Activated CD4-positive, alpha-beta T cell treated with anti-CD3 and anti-CD28 coated beads for 48 hours (primary cell): ENCODE measurements at places on chromosomes 7 and 10.

DNA sequence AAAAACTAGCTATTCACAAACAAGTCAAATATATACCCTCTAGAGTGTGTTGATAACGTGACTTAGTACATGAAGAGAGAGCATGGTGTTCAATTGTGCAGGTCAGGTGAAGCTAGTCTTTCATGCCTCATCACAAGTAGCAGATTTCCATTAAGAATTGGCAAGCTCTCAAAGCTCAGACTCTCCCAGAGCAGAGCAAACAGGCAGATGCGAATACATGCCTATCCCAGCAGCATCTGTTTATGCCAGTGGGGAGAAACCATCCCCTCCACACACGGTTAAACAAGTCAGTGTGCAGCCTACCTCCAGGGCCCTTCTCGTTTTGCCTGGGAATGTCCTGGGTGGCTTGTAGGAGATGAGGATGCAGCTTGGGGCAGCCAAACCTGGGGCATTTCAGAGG lies 532.5 kb upstream of the C7orf33 start:
- DNase-seq, result no peak

DNA sequence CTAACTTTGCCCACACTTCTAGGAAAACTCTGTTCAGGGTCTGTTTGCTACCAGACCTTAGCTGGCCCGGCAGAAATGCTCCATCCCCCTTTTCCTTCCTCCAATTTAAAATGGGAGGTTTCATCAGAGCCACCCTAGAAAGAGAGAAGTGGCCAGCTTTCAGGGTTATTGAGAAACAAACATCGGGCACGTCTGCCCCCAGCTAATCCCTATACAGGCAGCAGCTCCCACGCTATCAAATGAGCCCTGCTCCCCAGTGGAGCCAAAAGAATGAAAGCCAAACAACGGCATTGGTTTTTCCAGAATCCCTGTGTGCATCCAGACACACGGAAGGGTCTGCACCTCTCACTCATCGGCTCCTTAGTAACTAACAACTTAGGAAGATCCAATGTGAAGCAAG lies 132.5 kb downstream of the GRID1 start:
- no peak for DNase-seq

- DNase-seq, result no peak
These were observed 98.2 kb downstream of the MAPK8 start for GRCh38 chr10:48404646-48405045.

DNA sequence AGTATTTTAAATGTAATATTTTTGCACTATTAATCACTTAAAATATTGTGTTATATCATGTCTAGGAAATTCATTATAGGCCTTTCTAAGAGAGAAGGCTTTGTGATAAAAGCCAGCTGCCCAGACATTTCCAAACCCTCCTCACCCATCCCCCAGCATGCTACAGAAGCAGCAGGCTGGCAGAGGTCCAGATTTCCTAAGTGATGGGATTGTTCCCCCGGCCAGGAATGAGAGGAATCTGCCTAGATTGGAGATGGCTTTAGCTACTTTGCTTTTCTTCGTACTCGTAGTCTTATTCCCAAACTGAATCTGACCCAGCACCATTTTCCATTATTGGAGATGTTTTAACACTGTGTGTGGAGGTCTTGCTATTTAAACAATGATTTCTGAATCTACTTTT lies 29.4 kb downstream of the CDK14 start:
- DNase-seq, result no peak

DNA sequence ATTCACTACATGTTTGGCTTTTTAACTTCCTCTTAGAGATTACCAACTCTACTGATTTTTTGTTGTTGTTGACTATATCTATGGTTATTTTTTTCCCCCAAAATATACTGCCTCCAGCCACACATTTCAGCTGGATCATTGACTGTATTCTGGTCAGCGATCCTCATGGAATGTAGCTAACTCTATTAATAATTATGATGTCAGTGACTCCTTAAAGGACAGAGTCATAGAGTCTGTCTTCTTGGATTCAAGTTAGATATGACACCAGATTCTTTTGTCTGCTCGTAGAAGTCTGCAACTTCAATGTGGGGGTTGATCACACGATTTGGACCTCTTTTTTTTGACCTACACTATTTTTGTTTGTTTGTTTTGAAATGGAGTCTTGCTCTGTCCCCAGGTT lies 33.2 kb downstream of the UBN2 start:
- DNase-seq, result no peak

DNA sequence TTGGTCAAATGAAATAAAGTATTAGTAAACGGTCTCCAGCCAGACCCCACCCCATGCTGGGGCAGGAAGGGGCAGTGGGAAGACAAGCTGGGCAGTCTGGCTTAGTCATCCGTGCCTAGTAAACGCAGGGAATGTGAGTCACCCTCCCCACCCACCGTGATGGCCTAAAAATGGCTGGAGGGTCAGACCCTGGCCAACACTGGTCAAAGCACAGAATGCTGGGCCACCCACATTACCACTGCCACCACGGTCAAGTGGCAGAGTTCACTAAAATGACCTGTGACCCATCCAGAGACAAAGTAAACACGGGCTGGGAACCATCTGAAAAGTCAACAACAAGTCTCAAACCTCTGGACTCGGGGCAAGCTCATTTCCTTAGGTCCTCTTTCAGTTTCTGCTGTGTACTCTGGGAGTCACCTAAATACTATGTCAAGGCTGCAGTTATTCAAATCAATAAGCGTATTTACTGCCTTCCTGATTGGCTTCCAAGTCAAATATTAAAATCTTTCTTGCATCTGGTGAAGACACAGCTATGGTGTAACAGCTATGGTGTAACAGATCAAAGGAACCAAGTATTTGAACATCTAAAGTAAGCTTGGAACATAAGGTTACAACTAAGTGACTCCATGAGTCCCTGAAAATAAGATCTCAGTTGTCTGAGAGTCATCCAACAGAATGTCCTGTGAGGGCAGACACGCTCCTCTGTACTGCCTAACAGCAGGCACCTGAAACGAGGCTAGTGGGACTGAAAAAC lies 3.0 kb downstream of the ZFAND2A start:
- DNase-seq, result no peak

DNA sequence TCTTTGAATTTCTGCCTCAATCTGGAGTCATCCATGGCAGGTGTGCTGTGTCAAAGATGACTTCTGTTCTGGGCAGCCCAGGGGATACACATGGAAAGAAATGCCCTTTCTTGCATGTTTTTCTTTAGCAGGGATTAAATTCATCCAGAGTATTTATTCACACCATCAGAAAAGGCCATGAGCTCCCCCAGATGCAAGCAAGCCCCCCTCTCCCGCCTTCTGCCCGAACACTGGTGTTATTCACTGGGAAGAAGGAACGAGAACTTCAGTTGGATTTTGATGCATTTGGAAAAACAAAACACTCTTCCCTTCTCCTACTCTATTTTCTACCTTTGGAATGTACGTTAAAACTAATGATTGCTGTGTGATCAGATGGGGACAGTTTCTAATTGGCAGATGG lies 1.4 kb downstream of the PLPP4 start:
- no peak for DNase-seq

DNA sequence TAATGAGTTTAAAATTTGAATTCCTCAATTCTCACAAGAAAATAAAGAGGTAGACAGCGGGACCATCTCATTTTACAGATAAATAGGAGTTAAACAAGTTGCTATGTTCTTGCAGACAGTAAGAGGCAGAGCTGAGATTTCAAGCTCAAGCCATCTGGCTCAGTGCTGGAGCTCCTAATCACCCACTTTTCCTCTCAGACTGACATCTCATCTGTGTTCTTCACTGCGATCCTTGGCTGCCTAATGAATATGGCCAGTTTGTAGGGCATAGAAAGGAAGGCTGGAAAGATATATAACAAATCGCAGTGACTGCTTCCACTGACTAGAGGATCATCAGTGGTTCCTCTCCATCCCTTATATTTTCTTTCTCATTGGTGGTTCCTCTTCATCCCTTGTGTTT lies 151.2 kb downstream of the MPP7 start:
- DNase-seq, result no peak

GRCh38 chr10:62689712-62690111 lies 114.8 kb upstream of the ADO start:
- DNase-seq, result no peak

GRCh38 chr10:133528845-133529575 lies 1.8 kb downstream of the CYP2E1 start:
- DNase-seq, result no peak

GRCh38 chr10:21355591-21356011 lies 169.9 kb downstream of the SKIDA1 start:
- DNase-seq, result no peak

DNA sequence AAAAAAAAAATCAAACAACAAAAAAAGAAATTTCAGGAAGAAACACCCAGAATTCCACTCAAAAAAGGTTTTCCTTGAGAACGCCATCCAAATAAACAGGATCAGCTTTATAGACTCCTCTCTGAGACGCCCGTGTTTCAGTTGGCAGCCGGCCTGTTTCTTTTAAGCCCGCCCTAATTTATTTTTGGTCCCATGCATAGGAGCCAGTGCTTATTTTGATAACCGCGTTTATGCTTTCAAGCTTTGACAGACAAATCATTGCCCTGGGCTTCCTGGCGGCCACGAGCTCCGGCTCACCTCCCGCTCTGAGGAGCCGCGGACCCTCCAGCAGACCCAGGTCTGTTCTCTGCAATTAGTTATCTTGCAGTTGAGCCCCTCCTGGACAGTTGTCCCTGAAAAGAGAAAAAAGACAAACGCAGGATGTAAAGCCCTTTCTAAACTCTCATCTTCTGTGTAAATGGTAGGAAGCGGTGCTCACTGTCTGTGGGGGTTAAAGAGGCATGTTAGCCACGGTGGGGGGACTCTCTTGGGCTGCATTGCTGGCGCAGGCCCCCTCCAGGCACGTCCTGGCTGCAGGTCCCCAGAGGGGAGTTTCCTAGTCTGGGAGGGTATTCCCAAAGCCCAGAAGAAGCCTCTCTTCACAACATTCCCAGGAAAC lies 22.2 kb upstream of the UNCX start:
- DNase-seq, result no peak

GRCh38 chr10:116270771-116271592 lies 2.0 kb downstream of the GFRA1 start:
- peak; percentile 3 for DNase-seq

- DNase-seq, result no peak
These were observed 19.4 kb downstream of the SPAM1 start for GRCh38 chr7:123944395-123944794.

- DNase-seq, result no peak
These were observed 30.7 kb upstream of the TRIL start for GRCh38 chr7:28988810-28989209.

- peak; percentile 49 for DNase-seq
These were observed 61.0 kb downstream of the MPP7 start for GRCh38 chr10:28241741-28242399.

DNA sequence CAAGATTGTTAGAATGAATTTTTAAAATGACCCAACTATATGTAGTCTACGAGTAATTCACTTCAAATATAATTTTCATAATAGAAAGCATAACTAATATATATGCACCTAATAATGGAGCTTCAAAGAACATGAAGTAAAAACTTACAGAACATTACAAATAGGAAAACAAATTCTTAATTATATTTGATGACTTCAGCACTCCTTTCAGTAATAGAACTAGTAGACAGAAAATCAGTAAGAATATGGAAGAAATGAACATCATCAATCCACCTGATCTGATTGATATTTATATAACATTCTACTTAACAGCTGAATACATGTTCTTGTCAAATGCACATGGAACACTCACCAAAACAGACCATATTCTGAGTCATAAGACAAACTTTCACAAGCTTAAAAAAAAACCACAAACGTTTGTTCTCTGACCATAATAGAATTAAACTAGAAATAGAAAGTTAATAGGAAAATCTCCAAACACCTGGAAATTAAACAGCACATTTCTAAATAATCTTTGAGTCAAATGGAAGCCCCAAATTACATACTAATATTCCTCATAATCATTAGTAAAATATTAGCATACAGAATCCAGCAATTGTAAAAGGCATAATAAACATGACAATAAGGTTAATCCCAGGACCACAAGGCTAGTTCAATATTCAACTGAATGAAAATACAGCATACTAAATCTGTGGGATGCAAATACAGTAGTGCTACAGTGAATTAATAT lies 48.0 kb downstream of the BRAF start:
- no peak for DNase-seq

DNA sequence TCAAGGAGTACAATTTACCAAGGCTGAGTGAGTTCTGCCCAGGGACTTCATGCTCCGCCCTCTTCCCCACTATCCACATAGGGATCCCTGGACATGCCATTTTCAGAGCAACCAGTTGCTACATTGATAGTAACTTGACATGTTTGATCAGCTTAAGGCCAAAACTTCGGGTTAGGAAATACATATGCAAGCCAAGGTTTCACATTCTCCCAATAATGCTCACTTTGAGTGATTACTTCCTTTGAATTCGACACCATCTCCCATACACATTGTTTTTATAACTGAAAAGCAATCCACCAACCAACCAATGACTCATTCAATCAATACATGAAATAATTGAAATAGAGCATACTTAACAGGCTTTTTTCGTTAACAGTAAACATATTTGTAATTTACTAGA lies 137.9 kb downstream of the GLI3 start:
- DNase-seq, result no peak

DNA sequence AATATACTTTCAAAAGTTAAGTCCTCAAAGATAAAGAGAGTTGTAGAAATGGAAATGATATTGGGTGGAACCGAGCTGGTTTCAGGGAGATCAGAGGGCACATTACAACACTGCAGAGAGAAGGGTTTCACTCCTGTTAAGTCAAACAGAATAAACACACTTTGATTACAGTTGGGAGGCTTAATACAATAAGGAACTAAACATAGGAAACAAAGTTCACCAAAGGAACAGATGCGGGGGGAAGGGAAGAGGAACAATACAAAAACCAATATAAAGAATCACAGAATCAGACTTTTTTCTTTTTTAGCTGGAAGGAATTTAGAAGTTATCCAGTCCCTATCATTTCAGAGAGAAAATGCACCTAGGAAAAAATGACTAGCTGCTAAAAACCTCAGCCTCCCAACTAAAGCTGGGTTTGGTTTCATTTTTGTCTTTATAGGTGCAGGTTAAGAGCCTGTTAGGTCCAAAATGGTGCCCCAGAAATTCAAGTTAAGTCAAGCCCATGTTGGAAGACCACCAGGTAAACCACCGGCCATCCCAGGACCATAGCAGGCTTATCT lies 81.9 kb downstream of the DNMBP start:
- no peak for DNase-seq

- peak; percentile 81 for DNase-seq
These were observed 690 bp downstream of the SEPTIN7 start for GRCh38 chr7:35801392-35802101.

DNA sequence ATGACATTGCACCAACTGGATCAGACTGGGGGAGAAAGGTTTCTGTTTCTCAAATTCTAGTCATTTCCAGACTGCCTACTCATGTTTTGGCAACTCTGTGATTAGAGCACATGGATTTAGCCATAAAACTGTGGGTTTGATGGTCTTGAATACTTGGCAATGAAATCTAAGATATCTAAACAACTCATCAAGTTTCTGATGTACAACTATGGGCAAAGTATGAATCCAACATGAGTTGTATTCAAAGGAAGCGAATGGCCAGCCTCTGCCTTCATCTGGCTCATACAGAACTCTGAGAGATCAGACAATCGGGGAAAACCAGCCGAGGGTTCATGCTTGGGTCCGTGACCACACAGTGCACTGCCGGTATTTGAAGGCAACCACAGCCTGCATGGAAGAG lies 144.3 kb downstream of the ADAM12 start:
- no peak for DNase-seq

- DNase-seq, result no peak
These were observed 7.8 kb downstream of the C7orf33 start for GRCh38 chr7:148598351-148598750.
